ENCODE measurements at places on chromosomes 3 and 15. TPM values are rescaled to one million over a fixed set of nuclear protein-coding genes. Genes with fewer than 3 reads are reported as not detected.

GPR156 gene
- total RNA-seq, result 1.2 TPM

KBTBD13 gene
- not detected for total RNA-seq

GRCh38 chr3:44326019-44326418 is 12.5 kb upstream of the TCAIM start:
- no peak for DNase-seq
- H3K4me1 ChIP-seq, result no peaks in the 10 kb centered on the region
- no peak overlapping the region for H3K4me3 ChIP-seq
- H3K36me3 ChIP-seq, result no peaks in the 10 kb centered on the region

DNA sequence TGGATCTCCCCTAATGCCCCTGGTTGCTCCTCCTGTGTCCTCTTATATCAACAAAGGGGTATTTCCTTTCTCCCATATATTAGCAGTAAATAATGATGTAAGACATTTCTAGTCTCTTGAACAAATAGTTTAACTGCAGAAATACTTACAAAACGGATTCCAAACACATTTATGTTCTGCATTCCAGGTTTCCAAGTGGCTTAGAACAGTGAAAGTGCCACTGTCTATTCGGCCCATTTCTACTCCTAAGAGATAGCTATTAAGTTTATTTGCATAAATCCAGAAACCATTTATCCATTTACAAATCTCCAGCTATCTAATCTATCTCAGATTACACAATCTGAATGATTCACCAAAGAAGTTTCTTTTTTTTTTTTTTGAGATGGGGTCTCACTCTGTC is 55.8 kb upstream of the FRMD4B start:
- no peak overlapping the region for H3K4me3 ChIP-seq
- DNase-seq, result no peak
- no peak overlapping the region for H3K27ac ChIP-seq

DNA sequence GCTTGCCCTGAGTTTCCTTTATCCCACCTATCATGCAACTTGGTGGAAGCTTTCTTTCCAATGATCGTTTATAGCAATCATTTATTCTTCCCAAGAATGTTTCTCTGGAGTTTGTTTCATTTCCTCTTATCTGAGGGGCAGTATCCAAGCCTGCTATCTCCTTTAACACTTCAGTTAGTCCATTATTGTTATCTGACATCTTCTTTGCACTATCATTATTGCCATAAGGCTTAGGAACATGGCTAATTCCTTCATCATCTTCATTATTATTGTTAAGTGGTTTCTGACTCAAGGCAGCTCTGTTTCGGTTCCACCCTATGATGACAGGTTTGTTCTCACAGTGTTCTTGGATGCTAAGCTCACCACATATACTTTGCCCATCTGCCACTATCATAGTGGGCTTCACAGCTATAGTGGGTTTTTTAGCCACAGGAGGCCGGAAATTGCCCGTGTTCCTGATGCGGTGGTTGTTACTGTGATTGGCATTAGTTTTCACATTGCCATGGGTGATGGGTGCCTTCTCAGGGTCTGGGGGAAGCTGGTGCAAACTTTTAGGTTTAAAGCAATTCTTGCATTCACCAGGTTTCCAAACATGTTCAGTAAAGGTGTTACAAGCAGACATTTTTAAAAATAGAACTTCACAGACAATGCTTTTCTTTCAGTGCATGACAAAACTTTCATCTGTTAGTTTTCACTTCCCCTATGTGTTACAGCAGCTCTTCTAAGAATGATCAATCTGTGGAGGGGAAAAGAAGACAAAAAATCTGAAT is 110.6 kb upstream of the TSPAN3 start:
- peak overlapping the region; percentile 55 for H3K27ac ChIP-seq
- no peak for DNase-seq
- H3K36me3 ChIP-seq, result no peaks in the 10 kb centered on the region
- peaks cover 33% of the 10 kb centered on the region for H3K4me1 ChIP-seq
- no peaks in the 10 kb centered on the region for H3K27me3 ChIP-seq

DNA sequence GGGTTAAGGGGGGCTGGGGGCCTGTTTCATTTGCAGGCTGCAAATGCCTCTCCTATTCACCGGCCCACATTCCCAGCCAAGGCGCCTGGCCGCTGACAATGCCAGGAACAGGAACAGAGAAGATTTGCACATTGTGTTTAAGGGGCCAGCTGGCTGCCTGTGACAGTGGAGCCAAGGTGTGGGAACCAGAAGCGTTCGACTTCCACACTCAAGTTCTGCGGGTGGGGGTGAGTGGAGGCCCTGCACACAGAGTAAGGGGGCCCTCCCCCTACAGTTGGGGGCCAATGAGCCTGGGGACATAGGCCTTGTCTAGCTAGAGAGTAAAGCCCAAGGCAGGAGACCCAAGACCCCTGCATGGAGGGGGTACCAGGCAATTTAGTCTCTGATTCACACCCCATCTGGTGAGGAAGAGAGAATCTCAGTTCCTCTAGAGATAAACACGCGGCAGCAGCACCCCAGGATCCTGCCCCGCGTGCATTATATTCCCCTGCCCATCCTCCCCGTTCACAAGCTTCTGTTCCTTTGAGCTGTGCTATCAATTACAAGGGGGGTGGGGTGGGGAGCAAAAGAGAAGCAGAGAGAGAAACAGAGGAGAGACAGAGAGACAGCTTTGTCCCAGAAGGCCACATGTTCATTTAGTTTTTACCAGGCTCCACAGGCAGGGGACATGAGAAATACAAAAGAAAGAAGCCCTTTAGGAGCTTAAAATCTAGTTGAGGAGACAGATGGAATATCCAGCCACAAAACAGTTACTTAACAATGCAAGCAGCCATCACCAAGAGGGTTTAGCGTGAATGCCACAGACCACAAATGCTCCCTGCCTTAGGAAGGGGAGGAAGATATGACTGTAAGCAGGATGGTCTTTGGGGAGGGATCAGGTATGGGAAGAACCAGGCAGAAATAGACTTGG is 9.2 kb downstream of the IGDCC3 start:
- H3K4me3 ChIP-seq, result no peak overlapping the region
- H3K36me3 ChIP-seq, result no peaks in the 10 kb centered on the region
- no peaks in the 10 kb centered on the region for H3K27me3 ChIP-seq
- peaks cover 18% of the 10 kb centered on the region for H3K4me1 ChIP-seq
- DNase-seq, result no peak

DNA sequence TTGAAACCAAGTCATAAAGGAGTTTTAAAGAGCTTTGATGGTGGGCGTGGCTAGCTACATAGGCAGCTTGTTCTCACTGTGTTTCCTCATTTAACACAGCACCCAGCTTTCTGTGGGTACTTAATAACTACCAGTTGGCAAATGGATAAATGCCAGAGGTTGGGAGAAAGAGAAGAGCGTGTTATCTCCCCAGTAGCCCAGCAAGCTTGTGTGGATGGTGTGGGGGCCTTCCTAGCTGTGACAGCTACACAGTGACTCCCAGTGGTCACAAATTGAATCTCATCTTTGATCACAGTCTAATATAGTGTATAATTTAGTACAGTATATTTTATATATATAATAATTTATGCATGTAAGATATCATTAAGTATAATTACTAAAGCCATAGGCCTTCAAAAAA is 984.1 kb downstream of the EPHA3 start:
- H3K4me1 ChIP-seq, result peaks cover 21% of the 10 kb centered on the region
- H3K36me3 ChIP-seq, result no peaks in the 10 kb centered on the region
- no peak overlapping the region for H3K4me3 ChIP-seq
- no peaks in the 10 kb centered on the region for H3K27me3 ChIP-seq

DNA sequence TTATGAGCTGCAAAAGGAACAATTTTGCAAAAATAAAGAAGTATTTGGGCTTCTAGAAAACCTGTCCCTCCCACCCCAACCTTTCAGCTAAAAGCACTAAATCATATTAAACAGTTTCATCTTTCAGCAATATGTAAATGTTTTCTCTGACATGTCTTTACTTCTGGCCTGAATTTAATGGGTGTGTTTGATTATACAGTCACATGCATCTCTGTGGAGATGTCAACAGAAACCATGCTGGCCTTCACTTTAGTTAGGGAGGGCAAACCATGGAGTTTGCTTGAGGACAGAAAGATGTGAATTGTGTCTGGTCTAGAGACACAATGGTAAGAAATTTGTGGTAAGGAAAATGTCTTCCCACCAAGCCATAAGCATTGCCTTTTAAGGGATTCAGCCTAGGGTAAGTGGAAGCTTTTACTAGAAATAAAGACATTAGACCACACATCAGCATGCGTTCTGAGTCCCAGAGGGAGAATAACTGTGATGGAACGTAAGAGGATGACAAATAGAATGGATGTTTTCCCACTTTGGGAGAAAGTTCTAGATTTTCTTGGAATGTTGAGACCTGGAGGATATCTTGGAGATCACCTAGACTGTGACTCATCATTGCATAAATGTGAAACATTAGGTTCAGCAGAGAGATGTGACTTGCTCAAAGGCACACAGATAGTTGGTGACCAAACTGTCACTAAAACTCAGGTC is 68.9 kb downstream of the ST8SIA2 start:
- no peaks in the 10 kb centered on the region for H3K27me3 ChIP-seq
- no peaks in the 10 kb centered on the region for H3K36me3 ChIP-seq
- no peak for DNase-seq
- H3K27ac ChIP-seq, result no peak overlapping the region

DNA sequence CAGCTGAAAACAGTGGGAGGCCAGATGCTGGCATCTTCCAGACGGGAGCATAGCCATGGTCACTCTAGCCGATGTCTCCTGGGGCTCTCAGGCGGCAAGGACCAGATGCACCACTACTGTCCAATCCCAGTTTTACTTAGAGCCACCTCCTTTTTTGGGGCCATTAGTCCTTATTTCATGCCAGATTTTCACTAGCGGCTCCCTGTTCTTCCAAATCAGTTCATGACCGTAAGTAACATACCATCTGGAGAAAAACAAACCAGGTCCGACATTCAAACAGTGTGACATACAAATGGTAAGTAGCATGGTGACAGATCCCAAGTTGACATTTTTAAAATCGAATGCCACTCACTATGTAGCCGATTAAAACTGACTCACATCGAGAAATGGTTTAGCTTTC is 4.1 kb upstream of the MAP6D1 start:
- H3K27me3 ChIP-seq, result no peaks in the 10 kb centered on the region
- no peak overlapping the region for H3K27ac ChIP-seq
- H3K36me3 ChIP-seq, result peaks cover 18% of the 10 kb centered on the region

DNA sequence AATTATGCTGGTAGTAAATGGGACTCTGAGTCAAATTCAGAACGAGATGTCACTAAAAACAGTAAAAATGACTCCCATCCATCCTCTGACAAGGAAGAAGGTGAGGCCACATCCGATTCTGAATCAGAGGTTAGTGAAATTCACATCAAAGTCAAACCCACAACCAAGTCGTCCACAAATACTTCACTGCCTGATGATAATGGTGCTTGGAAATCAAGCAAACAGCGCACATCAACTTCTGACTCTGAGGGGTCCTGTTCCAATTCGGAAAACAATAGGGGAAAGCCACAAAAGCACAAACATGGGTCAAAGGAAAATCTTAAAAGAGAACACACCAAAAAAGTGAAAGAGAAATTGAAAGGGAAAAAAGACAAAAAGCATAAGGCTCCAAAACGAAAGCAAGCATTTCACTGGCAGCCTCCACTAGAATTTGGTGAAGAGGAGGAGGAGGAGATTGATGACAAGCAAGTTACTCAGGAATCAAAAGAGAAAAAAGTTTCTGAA is 15.1 kb upstream of the ZBTB47 start:
- H3K27ac ChIP-seq, result no peak overlapping the region
- no peaks in the 10 kb centered on the region for H3K4me1 ChIP-seq
- DNase-seq, result no peak
- H3K36me3 ChIP-seq, result peaks cover 77% of the 10 kb centered on the region
- H3K4me3 ChIP-seq, result no peak overlapping the region

GRCh38 chr15:35442742-35443141 is 103.2 kb downstream of the DPH6 start:
- H3K4me1 ChIP-seq, result no peaks in the 10 kb centered on the region
- H3K27me3 ChIP-seq, result no peaks in the 10 kb centered on the region
- H3K36me3 ChIP-seq, result no peaks in the 10 kb centered on the region
- DNase-seq, result no peak
- H3K27ac ChIP-seq, result no peak overlapping the region

DNA sequence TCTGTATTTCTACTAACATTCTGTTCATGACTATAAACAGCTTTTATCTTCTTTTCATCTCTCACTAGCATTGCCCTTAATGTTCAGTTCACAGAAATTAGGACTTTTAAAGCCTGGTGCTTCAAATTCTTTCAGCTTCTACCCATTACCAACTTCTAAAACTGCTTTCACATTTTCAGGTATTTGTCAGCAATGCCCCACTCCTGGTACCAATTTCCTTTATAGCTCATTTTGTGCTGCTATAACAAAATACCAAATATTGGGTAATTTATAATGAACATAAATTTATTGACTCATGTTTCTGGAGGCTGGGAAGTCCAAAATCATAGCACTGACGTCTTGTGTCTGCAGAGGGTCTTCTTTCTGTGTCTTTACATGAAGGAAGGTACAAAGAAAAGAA is 753.1 kb upstream of the CCDC54 start:
- H3K36me3 ChIP-seq, result peaks cover 20% of the 10 kb centered on the region
- H3K27me3 ChIP-seq, result no peaks in the 10 kb centered on the region
- no peak overlapping the region for H3K27ac ChIP-seq
- no peak overlapping the region for H3K4me3 ChIP-seq
- peaks cover 22% of the 10 kb centered on the region for H3K4me1 ChIP-seq

DNA sequence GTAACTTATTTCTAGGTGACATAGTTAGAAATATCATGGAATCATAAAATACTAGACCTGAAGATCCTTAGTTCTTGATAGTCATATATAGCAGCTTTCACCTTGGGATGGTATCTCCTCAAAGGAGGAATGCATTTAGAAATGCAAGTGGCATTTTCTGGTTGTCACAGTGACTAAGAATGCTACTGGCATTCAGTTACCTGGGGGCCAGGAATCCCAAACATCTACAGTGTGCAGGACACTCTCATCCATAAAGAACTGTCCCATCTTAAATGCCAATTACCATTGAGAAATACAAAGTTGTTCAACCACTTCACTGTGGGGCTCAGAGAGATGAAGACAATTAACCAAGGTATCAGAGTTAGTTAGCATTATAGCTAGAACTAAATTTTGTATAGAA is 36.7 kb downstream of the MYH15 start:
- H3K4me1 ChIP-seq, result peaks cover 21% of the 10 kb centered on the region
- DNase-seq, result no peak
- no peak overlapping the region for H3K4me3 ChIP-seq
- H3K36me3 ChIP-seq, result no peaks in the 10 kb centered on the region
- no peak overlapping the region for H3K27ac ChIP-seq
- H3K27me3 ChIP-seq, result no peaks in the 10 kb centered on the region

DNA sequence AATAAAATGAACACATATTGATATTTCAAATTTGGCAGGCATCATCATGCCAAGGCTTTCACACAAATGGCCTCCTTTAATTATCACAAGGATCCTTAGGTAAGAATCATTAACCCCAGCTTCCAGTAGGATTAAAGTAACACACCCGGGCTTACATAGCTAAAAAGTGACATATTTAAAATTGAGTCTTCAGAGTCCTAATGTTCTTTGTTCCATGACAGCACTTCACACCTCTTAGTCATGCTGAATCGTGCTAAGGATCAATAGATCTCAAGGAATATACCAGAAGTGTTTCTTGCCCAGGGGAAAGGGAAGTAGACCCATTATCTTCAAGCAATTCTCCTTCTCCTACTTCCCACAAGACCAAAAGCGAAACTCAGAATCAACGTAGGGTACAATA is 76.6 kb upstream of the SOX2 start:
- no peaks in the 10 kb centered on the region for H3K27me3 ChIP-seq
- no peaks in the 10 kb centered on the region for H3K4me1 ChIP-seq
- H3K36me3 ChIP-seq, result no peaks in the 10 kb centered on the region
- no peak overlapping the region for H3K4me3 ChIP-seq
- no peak for DNase-seq

- H3K4me1 ChIP-seq, result no peaks in the 10 kb centered on the region
- no peak overlapping the region for H3K27ac ChIP-seq
- no peaks in the 10 kb centered on the region for H3K36me3 ChIP-seq
- no peak overlapping the region for H3K4me3 ChIP-seq
These were observed 6.2 kb downstream of the SUSD5 start for GRCh38 chr3:33212406-33212805.

- H3K4me3 ChIP-seq, result no peak overlapping the region
- no peaks in the 10 kb centered on the region for H3K27me3 ChIP-seq
- no peak overlapping the region for H3K27ac ChIP-seq
- DNase-seq, result no peak
These were observed 1195.9 kb downstream of the ROBO2 start for GRCh38 chr3:78235841-78236240.

Measured in A673 (cell line).